Activated CD4-positive, alpha-beta T cell treated with anti-CD3 and anti-CD28 coated beads, Interleukin-2, amount 50 U/mL, for 48 hours (primary cell): ENCODE measurements at places on chromosomes 7 and 10.

DNA sequence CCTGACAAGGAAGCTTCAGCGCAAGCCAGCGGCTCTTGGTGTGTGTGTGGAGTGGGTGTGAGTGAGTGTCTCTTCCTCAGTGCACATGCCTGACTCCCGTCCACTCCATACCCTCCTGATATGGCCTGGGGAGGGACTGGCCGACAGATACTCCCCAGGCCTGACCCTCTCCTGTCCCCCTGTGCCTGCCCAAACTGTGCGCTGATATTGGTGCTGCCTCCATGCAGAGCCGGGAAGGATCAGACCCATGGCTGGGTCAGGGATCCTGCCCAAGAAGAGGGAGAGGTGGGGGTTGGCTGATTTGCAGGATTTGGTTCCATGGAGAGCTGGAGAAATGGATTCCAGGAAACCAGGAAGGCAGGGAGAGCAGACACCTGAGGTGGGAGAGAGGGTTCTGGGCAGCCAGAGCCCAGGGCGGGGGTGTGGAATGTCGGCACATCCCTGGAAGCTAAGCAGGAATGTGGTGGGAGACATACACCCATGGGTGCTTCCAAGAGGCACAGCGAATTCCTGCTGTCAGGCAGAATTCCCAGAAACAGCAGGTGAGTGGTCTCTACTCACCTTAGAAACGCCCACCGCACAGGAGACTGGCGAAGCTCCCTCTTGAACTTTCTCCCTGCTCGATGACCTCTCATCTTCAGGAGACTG lies 6.3 kb downstream of the CALML5 start:
- DNase-seq, result no peak

GRCh38 chr10:118804262-118804773 lies 49.5 kb upstream of the CACUL1 start:
- DNase-seq, result no peak

GRCh38 chr10:63664341-63664885 lies 143.2 kb downstream of the REEP3 start:
- no peak for DNase-seq

DNA sequence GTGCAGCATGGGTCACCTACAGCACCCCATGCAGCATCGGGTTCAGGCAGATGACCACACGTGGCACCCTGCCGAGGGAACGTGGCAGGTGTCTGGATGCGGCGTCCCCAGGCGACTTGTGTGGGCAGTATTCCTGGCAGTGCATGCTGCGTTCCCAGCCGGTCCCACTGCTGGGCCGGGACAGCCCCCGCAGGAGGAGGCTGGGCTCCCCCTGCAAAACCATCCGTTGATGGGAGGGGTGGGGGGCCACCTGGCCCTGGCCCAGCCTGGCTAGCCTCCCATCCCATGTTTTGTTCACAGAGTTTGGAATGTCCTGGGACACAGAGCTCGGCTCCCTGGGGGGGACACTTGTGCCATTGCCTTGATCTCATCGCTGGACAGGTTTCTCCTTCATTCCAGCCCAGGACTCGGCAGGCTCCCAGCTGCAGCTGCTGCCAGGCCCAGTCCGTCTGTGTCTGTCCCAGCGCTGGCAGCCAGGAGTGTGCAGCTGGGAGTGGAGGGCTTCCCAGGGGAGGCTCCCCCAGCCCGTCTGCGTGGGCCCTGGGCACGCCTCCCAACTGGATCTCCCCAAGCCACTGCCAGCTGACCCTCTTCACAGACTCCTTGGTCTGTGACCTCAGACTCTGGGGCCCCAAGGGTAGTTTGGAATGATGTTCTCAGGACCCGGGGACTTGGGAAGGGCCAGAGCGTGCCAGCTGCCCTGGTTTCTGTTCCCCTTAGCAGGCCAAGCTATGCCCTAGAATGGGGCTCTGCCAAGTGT lies 32.6 kb downstream of the TMEM270 start:
- no peak for DNase-seq

- no peak for DNase-seq
Observed at GRCh38 chr10:25071227-25071626, 54.8 kb downstream of the THNSL1 start.

GRCh38 chr7:142961973-142962926 lies at the start of gene KEL:
TSS of gene KEL (minus strand) at chr7:142962363. CDS start at chr7:142962206, 157 bp downstream.
- no peak for DNase-seq

DNA sequence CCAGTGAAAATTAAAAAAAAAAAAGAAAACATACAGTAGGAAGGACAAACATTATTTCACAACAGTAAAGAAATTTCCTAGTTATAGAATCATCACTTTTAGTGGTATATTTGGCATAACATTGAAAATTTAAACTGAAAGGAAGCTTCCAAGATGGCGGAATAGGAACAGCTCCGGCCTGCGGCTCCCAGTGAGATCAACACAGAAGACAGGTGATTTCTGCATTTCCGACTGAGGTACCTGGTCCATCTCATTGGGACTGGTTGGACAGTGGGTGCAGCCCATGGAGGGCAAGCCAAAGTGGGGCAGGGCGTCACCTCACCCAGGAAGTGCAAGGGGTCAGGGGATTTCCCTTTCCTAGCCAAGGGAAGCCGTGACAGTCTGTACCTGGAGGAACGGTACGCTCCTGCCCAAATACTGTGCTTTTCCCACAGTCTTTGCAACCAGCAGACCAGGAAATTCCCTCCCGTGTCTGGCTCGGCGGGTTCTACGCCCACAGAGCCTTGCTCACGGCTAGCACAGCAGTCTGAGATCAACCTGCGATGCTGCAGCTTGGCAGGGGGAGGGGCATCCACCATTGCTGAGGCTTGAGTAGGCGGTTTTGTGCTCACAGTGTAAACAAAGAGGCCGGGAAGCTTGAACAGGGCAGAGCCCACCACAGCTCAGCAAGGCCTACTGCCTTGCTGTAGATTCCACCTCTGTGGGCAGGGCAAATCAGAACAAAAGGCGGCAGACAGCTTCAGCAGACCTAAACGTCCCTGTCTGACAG lies 19.4 kb downstream of the PON3 start:
- DNase-seq, result no peak

GRCh38 chr10:28577506-28577905 lies 44.6 kb downstream of the WAC start:
- no peak for DNase-seq

DNA sequence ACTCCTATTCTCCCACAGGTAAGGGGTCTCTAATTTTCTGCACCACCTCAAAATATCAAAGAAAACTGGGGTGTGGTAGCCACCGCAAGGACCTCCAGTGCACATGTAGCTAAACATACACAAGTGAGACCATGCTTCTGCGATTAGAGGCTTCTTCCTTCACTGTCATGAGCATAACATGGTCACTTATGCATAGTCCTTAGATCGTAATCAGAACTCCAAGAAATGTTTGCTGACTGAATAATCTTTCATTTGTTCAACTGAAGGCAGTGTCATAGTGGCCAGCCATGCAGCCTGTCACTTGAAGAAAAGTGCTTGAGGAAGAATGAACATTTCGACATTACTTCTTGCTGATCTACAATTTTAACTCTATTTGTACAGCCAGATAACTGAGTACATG lies 14.6 kb downstream of the TWIST1 start:
- no peak for DNase-seq

DNA sequence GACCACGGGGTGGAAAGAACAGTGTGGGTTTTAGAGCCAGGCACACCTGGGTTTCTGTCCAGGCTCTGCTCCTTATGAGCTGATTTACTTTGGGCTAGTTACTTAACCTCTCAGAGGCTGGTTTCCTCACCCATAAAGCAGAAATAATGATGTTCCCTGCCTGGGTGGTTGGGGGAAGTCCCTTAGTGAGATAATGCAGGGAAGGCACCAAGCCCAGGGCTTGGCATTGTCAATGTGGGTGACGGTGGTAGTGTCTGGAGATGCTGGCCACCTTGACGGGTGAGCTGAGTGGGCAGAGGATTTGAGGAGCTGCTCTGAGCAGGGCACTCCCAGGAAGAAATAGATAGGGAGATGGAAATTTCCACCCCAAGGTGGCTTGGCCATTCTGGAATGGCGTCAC lies 65.2 kb downstream of the SH2D4B start:
- DNase-seq, result no peak

DNA sequence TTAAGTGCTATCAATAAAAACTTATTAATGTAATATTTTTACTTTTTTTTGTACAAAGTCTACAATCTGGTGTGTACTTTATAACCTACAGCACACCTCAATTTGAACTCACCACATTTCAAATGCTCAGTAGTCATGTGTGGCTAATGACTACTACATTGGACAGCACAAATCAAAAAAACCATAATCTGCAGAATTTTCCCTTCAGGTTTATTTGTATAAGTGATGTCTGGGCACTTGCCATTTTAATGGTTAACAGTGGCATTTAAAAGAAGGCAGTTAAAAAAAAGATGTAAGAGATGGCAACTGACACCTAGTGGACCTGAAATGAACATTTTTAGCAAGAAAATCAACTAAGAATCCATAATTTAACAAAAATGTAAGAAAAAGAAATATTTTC lies 124.6 kb upstream of the NRBF2 start:
- no peak for DNase-seq

- DNase-seq, result no peak
Observed at GRCh38 chr10:107480781-107481180, 316.3 kb upstream of the SORCS1 start.

- no peak for DNase-seq
Observed at GRCh38 chr10:127740596-127740995, 3.6 kb downstream of the FOXI2 start.

DNA sequence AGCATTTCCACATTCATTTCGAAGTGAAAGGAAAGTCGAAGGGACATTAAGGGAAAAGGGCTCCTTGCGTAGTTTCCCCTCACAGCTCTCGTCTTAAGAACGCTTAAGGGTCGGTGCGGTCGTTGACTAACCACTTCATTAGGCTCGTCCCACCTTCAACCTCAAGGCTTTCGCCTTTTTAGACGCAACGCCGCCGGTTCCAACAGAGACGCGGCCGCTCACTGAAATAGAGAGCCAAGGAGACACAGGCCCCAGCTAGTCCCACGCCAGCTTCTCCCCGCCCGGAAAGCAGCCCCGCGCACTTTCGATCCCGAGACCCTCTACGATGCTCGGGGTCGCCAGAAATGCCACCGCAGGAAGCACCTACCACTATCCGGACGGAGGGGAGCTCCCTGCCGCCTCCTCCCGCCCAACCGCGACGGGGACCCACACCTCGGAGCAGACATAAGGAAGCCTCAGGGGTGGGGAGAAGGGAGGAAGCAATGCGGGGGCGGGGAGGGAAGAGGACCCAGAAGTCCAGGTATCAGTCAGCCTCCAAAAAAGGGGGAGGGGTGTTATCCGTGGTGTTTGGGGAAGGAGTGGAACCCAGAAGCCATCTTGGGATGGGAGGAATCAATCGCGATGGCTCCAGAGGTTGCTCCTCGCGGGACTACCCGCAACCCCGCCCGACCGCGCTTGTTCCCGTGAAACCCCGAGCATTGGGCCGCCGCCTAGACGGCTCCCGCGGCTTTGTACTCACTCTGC lies 559 bp downstream of the TRA2A start:
- peak; percentile 74 for DNase-seq

GRCh38 chr7:37448011-37448635 lies 541 bp downstream of the ELMO1 start:
- DNase-seq, result no peak

DNA sequence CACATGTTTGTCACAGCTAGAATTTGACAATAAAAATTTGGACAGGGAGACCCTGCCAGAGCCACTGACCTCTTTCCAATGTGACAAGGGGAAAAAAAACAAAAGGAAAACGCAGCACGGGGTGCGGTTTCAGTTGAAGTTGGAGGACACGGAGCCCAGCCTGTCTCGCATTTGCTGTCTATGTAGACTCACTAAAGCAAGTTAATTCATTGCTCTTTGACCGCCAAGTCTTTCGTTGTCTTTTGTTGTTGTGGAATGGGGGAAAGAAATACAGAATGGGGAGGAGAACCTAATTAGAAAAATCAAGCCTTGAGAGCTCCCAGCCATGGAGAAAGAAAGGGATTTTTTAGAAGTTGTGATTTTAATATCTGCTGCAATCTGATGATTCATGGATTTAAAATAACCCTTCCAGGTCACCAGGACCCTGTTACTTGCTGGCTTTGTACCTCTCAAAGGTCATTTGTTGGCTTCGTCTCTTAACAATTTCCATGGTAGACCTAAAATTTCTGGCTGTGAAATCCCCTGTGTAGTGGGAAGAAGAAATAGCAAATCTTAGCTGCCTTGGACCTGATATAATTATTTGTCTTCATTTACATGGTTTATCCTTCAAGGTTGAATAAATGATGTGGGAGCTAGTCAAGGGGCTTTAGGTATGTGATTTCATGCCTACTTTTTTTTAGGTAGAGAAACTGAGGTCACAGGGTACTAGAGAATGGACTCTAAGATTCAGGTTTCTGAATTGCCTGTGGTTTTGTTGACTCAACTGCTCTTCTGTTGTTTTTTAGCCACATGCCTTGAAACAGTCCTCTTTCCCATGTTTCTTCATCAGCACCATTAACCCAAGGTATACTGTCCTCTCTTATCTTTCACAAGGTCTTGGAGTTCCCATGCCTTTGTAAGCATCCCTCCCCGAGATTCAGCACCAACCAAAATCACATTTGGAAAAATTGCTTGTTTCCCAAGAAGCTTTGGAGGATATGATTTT lies 78.7 kb downstream of the TCF7L2 start:
- no peak for DNase-seq

GRCh38 chr10:132528064-132528691 lies 9.4 kb upstream of the INPP5A start:
- DNase-seq, result no peak
